CD4-positive, alpha-beta memory T cell (primary cell): ENCODE measurements at places on chromosomes 13 and 19. TPM values are rescaled to one million over a fixed set of nuclear protein-coding genes. Genes with fewer than 3 reads are reported as not detected.

DNA sequence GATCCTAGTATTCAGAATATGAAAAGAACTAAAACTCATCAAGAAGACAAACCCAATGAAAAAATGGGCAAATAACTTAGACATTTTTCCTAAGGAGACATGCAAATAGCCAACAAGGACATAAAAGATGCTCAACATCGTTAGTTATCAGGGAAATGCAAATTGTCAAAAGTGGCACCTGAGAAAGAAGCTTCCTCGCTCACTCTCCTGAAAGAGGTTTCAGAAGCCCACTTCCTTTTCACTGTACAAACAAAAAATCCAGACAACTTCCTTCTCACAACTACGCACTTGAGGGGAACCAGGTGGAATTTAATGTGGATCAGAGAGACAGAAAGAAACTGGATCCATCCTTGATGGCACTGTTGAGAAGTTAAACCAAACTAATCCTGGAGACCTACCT, 41.5 kb downstream of the KLF12 start:
- no peak overlapping the region for H3K4me3 ChIP-seq
- peak overlapping the region; percentile 33 for H3K27ac ChIP-seq
- no peaks in the 10 kb centered on the region for H3K36me3 ChIP-seq
- DNase-seq = no peak

Gene HS6ST3
- not detected for total RNA-seq

Gene FXYD1
- total RNA-seq = 4.4 TPM

DNA sequence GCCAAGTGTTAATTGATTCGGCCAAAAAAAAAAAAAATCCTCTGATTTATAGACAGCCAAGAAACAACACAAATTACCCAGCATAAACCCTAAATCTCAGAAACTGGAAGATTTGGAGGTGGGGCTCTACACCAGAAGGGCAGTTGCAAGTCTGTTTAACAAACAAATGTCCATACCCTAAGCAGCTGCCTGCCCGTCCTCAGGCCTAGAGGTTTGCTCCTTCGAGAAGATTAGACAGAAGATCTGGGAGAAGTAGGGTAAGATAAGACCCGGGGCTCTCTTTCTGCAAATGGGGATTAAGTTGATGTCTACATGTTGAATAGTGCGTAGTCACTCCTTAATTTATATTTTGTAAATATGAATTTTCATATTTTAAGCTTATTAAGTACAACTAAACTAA, 3.4 kb upstream of the N4BP2L1 start:
- H3K4me1 ChIP-seq = peaks cover 15% of the 10 kb centered on the region
- H3K27me3 ChIP-seq = no peaks in the 10 kb centered on the region
- DNase-seq = no peak
- H3K27ac ChIP-seq = no peak overlapping the region
- no peak overlapping the region for H3K4me3 ChIP-seq
- no peaks in the 10 kb centered on the region for H3K36me3 ChIP-seq

Gene ZSCAN4
- not detected for total RNA-seq

- H3K4me1 ChIP-seq = no peaks in the 10 kb centered on the region
- no peaks in the 10 kb centered on the region for H3K36me3 ChIP-seq
- no peak overlapping the region for H3K4me3 ChIP-seq
- no peak overlapping the region for H3K27ac ChIP-seq
- no peaks in the 10 kb centered on the region for H3K27me3 ChIP-seq
Measured at GRCh38 chr19:13700621-13701020, 63.7 kb upstream of the MRI1 start.

Gene TMEM143
- 27.6 TPM for total RNA-seq

DNA sequence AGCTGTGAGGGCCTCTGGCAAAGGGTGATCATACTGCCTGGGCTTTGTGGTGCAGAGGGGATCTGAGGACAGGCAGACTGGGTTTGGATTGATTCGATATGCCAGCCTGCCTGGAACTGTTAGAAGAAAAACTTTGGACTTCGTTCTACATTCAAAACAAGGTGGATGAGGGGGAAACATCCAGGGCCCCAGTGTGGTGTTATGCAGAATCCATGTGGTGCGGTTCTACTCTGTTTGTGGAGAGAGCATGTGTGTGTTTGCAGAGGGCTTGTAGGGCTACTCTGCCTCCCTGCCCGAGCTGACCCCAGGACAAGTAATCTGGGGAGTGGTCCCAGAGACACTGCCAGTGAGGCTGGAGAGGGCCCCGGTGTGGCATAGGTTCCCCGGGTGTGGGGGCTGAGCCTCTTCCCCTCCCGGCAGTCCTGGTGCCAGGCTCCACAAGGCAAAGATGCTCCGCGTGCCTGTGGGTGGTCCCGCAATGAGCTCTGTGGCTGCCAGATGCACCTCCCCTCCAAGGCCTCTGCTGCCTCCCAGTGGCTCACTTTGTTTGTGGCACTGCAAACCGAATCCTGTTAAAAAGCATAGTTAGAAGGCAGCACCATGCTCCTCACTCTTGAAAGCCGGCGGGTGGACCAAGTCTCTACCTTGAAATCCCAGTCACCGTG, 22.3 kb upstream of the TFDP1 start:
- H3K36me3 ChIP-seq = no peaks in the 10 kb centered on the region
- DNase-seq = peak; percentile 14
- no peak overlapping the region for H3K4me3 ChIP-seq
- H3K27ac ChIP-seq = no peak overlapping the region
- H3K27me3 ChIP-seq = no peaks in the 10 kb centered on the region

DNA sequence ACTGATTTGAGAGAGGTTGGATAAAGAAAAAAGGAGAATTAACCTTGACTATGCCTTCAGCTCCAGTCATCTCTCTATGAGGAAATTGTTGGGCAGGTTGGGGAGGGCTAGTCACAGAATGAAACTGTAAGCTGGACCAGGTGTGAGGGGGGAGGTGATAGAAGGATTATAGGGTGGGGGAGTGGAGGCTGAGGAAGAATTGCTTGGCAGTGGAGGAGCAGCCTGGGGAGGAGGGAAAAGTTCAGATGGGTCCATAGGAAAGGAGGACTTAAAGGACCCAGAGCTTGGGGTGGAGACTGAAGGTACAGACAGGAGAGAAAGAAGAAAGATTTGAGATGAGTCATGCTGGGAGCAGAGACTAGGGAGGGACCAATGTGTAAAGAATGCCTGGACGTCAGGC, 8.2 kb upstream of the ZNF431 start:
- DNase-seq = no peak
- no peak overlapping the region for H3K4me3 ChIP-seq
- H3K27me3 ChIP-seq = no peaks in the 10 kb centered on the region
- H3K36me3 ChIP-seq = no peaks in the 10 kb centered on the region

Gene UNC13A
- total RNA-seq = 0.06 TPM

DNA sequence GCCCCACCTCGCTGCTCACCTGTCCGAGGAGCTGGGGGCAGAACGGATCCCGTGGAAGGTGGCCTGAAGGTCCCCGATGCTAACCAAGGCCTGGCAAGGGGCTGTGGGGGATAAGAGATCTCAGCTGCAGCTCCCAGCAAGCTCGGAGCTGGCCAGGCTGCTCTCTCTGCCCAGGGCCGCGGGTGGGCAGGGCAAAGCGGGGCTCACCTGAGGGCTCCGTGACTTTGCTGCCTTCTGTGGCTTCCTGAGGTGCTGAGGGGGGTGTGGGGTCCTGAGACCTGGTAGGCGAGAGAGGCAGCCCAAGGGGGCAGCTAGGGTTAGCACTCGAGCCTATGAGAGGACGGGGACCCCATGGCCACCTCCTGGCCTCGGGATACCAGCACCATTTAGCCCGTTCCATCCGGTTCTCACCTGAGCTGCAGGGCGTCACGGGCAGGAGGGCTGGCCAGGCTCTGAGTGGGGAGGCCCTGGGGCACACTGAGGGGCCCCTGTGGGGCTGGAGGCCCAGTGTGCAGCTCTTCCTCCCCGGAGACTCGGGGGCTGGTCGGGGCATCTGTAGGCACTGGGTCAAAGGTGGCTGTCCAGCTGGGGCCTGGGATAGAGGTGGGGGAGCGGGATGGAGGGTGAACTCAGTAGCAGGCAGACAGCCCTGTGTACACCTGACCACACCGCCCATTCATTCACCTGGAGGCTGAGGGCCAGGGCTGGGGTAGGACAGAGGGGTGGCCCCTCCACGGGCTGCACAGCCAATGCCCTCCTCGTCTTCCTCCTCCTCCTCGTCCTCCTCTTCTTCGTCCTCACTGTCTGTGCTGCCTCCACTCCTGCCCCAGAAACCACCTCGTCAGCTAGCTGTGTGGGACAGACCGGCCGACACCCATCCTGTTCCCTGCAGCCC, 3.1 kb upstream of the TMEM86B start:
- H3K27me3 ChIP-seq = no peaks in the 10 kb centered on the region
- no peak overlapping the region for H3K4me3 ChIP-seq
- peaks cover 70% of the 10 kb centered on the region for H3K36me3 ChIP-seq
- H3K27ac ChIP-seq = no peak overlapping the region
- no peaks in the 10 kb centered on the region for H3K4me1 ChIP-seq

Gene ZNF566
- 30.6 TPM for total RNA-seq

GRCh38 chr13:26923824-26924605, 163.4 kb upstream of the GPR12 start:
- no peak overlapping the region for H3K27ac ChIP-seq
- DNase-seq = no peak
- H3K4me1 ChIP-seq = no peaks in the 10 kb centered on the region
- no peak overlapping the region for H3K4me3 ChIP-seq
- H3K27me3 ChIP-seq = no peaks in the 10 kb centered on the region
- H3K36me3 ChIP-seq = no peaks in the 10 kb centered on the region

GRCh38 chr13:48505597-48506091, 27.2 kb downstream of the RCBTB2 start:
- H3K27ac ChIP-seq = peak overlapping the region; percentile 60
- no peak overlapping the region for H3K4me3 ChIP-seq
- H3K4me1 ChIP-seq = peaks cover 60% of the 10 kb centered on the region
- H3K36me3 ChIP-seq = no peaks in the 10 kb centered on the region
- H3K27me3 ChIP-seq = no peaks in the 10 kb centered on the region

DNA sequence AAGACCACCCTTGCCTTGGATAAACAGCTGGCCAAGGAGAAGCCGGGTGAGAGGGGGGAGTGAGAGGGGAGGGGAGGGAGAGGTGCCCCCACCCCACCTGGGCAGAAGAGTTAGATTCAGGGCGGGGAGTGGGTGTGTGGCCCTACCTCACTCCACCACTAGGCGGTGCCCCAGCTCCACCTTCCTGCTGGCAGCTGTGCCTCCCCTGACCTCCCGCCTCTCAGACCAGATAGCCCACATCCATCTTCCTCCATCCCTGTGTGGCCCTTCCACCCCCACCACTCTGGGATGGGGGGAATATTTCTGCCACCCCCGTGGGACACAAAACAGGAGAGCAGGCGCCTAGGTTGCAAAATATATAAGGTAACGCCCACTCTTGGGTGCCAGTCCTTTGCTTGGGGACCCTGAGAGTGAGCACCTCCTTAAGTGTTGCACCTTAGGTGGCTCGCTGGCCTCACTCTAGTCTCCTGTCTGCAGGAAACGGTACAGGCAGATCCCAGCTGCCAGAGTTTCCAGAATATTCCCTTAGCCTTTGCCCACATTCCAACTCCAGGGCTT, 13.8 kb upstream of the EHD2 start:
- H3K27me3 ChIP-seq = no peaks in the 10 kb centered on the region
- DNase-seq = peak; percentile 26
- peaks cover 17% of the 10 kb centered on the region for H3K36me3 ChIP-seq
- H3K4me1 ChIP-seq = no peaks in the 10 kb centered on the region

DNA sequence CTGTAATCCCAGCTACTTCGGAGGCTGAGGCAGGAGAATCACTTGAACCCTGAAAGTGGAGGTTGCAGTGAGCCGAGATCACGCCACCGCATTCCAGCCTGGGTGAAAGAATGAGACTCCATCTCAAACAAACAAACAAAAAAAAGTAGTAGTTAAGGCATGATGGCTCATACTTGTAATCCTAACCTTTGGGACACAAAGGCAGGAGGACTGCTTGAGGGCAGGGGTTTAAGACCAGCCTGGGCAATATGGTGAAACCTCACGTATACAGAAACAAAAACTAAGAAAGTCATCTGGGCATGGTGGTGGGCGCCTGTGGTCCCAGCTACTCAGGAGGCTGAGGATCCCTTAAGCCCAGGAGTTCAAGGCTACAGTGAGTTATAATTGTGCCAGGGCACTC, 1.8 kb downstream of the DNMT1 start:
- no peak overlapping the region for H3K4me3 ChIP-seq
- peak overlapping the region; percentile 77 for H3K27ac ChIP-seq
- no peaks in the 10 kb centered on the region for H3K27me3 ChIP-seq

Gene CD177
- not detected for total RNA-seq

GRCh38 chr13:92259523-92259922, 861.1 kb downstream of the GPC5 start:
- H3K27ac ChIP-seq = no peak overlapping the region
- no peaks in the 10 kb centered on the region for H3K27me3 ChIP-seq
- H3K4me3 ChIP-seq = no peak overlapping the region
- no peaks in the 10 kb centered on the region for H3K4me1 ChIP-seq
- H3K36me3 ChIP-seq = no peaks in the 10 kb centered on the region
- DNase-seq = no peak

DNA sequence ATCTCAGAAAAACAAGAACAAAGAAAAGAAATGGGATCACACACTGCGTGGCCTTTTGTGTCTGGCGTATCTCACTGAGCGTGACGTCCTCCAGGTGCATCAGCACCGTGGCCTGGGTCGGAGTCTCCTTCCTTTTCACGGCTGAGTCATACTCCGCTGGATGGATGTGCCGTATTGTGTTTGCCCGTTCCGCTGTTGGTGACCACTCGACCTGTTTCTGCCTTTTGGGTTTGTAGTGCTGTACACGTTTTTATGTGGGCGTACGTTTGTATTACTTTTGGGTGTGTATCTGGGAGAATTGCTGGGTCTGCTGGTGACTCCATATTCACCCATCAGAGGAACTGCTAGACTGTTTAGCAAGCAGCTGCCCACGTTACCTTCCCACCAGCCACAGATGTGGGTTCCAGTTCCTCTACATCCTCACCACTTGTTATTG, 11.4 kb downstream of the ARID3A start:
- no peak for DNase-seq
- H3K4me3 ChIP-seq = no peak overlapping the region
- H3K4me1 ChIP-seq = peaks cover 38% of the 10 kb centered on the region
- H3K27me3 ChIP-seq = no peaks in the 10 kb centered on the region
- no peaks in the 10 kb centered on the region for H3K36me3 ChIP-seq

- H3K27me3 ChIP-seq = no peaks in the 10 kb centered on the region
- no peak overlapping the region for H3K4me3 ChIP-seq
- no peak for DNase-seq
Measured at GRCh38 chr13:48853728-48854102, 122.0 kb upstream of the FNDC3A start.

Gene ADPRHL1
- 1.3 TPM for total RNA-seq

DNA sequence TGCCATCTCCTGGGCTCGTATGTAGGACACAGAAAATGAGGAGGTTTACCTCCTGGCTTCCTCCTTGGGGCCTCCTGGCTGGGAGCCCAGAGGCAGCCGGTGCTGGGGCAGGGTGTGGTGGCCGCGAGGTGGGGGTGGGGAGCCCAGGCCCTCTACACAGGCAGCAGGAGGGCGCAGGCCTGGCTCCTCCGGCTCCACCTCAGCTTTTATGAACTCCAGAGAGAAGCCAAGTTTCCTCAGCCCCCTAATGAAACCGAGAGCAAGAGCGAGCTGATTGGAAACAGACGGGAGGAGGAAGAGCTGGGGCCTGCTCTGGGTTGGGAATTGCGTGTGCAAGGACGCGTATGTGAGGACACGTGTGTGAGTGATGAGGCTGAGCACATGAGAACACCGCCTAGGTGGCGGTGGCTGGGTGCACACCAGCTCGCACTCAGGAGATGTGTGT, 23.1 kb downstream of the LYL1 start:
- no peaks in the 10 kb centered on the region for H3K27me3 ChIP-seq
- no peak overlapping the region for H3K27ac ChIP-seq
- no peak for DNase-seq
- peaks cover 8% of the 10 kb centered on the region for H3K4me1 ChIP-seq
